Osteoblast (primary cell): ENCODE measurements at places on chromosomes 7 and 10. TPM values are rescaled to one million over a fixed set of nuclear protein-coding genes. Genes with fewer than 3 reads are reported as not detected.

DNA sequence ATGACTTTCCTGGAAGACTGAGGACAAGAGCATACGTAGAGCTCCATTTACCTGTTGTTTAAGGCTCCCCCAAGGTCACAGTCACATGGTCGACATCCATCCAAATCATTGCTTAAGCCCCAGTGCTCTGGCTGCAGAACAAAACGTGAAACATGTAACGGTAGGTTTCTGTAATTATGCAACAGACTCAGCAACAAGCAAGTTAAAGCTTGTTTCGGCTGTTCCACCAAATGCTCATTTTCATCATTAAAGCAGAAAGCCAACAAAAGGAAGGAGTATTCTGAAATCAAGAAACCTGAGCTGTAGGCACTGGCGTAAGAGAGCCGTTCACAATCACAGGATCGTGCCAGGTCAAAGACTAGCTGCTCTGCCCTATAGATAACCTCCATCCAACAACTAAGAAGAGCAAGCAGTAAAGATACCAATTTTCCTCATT, 30.0 kb downstream of the LAMB1 start:
- H3K27me3 ChIP-seq, result no peaks in the 10 kb centered on the region
- peaks cover 94% of the 10 kb centered on the region for H3K36me3 ChIP-seq
- H3K4me3 ChIP-seq, result no peak overlapping the region
- H3K27ac ChIP-seq, result peak overlapping the region; percentile 41
- no peak for DNase-seq
- H3K4me1 ChIP-seq, result peaks cover 24% of the 10 kb centered on the region

The MCMBP gene
- total RNA-seq, result 47.7 and 48.1 TPM in 2 replicates

- H3K27ac ChIP-seq, result no peak overlapping the region
- H3K4me3 ChIP-seq, result no peak overlapping the region
- DNase-seq, result peak; percentile 66
Measured at GRCh38 chr10:121900443-121901174, 27.2 kb downstream of the ATE1 start.

The PPP1R17 gene
- total RNA-seq, result not detected in 2 replicates

The FAM25C gene
- not detected in 2 replicates for total RNA-seq

DNA sequence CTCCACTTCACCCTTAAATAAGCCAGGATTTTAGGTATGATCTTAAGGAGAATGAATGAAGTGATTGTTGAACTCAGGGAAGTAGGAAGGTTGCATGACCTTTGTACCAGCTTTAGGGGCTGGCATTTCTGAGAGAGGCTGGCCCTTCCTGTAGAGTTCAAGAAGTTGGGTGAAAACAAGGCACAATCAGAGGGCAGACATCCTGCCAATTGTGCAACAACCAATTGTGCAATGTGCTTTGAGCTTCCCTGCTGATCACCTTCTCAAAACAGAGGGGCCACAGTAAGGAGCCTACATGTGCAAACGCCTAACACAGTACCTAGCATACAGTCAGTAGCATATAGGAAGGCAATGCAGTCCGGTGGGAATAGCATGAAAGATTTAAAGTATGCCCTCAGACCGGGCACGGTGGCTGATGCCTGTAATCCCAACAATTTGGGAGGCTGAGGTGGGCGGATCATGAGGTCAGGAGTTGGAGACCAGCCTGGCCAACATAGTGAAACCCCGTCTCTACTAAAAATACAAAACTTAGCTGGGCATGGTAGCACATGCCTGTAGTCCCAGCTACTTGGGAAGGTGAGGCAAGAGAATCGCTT, 5.4 kb downstream of the CPVL start:
- no peak overlapping the region for H3K4me3 ChIP-seq
- no peak overlapping the region for H3K27ac ChIP-seq
- no peaks in the 10 kb centered on the region for H3K36me3 ChIP-seq
- H3K27me3 ChIP-seq, result peaks cover 26% of the 10 kb centered on the region
- DNase-seq, result no peak
